Stromal cell of bone marrow (primary cell): ENCODE measurements at places on chromosomes 6 and 20.

DNA sequence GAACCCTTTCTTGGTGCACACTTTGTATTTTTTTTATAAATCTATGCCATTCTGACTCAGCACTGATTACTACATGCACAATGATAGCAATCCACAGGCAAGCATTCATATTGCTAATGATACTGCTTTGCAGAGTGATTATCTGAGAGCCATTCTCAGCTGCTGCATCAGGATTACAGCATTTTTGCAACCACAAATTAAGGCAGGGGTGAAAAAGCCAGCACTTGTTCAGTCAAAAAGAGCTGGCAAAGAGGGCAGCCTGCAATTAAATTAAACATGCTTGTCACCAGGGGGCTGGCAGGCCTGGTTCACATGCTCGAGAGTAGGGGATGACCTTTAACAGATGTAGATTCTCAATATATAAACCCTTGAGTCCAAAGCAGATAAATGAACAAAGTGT, 40.7 kb upstream of the SLC17A4 start:
- DNase-seq: no peak

DNA sequence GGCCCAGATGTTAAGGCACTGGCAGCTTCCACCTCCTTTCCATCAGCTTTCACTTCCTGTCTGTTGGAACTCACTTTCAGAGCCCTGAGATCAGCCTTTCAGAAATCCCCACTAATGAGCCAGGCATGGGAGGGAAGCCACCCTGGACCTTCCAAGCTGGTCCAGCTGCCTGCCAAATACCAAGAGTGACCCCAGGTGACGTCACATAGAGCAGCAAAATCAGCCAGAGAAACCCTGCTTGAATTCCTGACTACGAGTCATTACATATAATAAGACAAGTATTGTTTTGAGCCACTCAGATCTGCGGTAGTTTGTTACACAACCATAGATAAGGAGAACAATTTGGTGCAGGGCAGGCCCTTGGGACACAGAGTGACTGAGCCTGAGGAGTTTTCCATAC, 556.0 kb upstream of the JAG1 start:
- DNase-seq: peak; percentile 85

DNA sequence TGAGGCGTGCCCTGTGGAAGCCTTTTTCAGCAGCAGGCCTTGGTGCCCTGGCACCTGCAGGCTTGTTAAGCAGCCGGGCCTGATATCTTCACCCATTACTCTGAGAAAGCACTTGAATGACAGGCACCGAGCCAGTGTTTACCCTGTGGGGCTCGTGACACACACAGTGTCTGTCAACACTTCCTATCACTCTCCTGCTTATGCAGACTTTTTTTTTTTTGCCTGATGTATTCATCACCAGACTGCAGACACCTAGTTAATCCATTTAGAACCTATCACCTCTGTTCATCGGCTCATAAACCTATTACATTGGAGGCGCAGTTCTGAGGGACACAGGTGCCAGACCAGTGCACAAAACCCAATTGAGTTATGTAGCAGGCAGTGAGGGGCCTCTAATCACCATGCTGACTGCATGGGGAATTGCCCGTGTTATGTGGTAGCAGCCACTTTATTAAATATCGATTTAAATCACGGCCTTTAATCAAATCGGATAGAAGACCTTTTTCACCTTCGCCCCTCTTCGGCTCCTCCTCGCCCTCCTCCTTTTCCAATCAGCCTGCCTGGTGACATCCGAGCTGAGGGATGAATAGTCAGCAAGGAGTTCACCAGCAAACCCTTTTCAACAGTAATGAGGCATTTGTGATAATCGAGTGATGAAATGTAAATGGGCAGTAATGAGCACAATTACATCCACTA, 962.9 kb upstream of the SLC35B3 start:
- DNase-seq: no peak

- no peak for DNase-seq
Measured at GRCh38 chr6:25524542-25524941, 127.5 kb upstream of the SCGN start.

- no peak for DNase-seq
Measured at GRCh38 chr6:36149476-36149875, 19.2 kb downstream of the MAPK13 start.

DNA sequence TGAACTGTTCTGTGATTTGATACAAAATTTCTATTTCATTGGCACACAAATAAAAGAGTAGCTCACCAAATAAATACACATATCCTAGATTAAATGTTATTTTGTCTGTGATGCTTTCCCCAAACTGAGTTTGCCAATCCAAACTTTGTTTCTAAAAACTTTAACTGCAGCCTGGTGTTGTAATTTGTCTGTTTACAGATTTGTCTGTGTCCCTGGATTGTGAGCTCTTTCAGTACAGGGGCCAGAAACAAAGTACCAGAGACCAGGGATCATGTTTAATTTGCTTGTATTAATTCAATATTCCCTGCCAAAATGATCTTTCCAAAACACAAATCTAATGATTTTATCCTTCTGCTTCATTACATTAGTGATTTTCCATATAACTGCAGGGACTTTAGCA, 1044.6 kb upstream of the GJE1 start:
- no peak for DNase-seq

- DNase-seq: no peak
Measured at GRCh38 chr6:8674126-8674525, 238.8 kb upstream of the SLC35B3 start.

DNA sequence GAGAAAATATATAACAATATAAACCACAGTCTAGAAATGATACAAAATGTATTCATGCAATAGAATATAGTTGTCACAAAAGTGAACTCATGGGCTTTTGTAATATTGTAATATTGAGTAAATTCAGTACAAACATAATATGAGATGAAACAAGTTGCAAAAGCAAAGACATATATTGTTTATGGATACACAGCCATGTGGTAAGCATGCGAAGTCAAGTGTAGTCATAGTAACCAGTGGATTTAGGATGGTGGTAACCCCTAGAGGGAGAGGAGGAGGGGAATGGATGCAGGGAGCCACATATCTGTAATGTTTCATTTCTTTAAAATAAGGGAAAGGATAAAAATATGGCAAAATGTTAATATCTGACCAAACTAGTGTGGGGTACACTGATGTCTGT, 47.3 kb downstream of the ARMC2 start:
- DNase-seq: no peak

GRCh38 chr20:47659904-47660601, 125.2 kb downstream of the SULF2 start:
- DNase-seq: no peak

GRCh38 chr6:157213907-157214565, 109.3 kb downstream of the TMEM242 start:
- DNase-seq: no peak

- DNase-seq: no peak
Measured at GRCh38 chr6:132725471-132725870, 11.6 kb upstream of the VNN1 start.

DNA sequence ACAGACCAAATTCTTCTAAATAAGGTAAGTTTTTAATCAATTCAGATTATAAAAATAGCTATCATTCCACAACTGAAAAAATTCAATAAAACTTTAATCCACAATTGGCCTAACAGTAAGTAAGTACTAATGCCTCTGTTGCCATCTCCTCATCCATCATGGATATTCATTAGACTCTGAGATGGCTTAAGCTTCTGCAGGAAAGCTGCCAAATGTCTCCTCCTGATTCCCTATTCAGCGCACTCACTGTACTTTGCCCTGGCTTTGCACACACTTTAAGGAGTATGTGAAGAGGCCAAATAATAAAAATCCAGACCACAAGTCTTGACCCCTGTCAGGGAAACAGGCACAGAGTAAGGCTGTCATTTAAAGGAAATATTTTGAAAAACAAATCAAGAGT, 23.6 kb downstream of the PGM3 start:
- no peak for DNase-seq

DNA sequence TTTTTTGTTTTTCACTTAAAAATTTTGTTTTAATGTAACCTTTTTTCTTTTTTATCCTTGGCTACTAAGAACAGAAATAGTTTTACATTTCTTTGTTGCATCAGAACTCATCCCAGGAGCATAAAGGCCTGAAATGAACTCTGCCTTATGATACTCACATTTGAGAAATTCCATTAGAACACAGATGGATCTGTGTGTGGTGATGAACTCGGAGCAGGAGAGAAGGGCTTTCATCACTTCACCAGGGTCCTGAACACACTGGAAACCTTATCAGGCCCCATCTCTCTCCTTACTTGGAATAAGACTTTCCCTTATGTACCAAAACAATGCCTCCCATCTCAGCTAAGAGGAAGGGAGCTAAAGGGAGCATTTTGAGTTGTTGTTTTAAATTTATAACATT, 139.4 kb downstream of the PHF3 start:
- DNase-seq: peak; percentile 8

DNA sequence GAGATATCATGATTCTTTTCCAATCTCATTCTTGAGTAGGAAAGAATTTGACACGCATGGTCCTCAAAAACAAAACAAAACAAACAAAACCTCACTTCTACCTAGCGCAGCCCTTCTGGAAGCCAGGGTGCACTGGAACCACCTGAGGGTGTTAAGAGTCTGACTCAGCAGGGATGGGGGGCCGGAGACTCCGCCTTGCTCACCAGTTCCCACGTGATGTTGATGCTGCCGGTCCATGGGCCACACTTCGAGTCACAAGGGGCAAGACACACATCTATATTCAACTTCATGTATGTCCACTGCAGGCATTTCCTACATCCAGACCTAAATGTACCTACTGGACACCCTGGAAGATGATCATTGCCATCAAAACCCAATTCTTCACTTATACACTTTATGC, 30.4 kb downstream of the BFSP1 start:
- DNase-seq: no peak

GRCh38 chr6:106170030-106170791, 84.1 kb downstream of the PRDM1 start:
- no peak for DNase-seq

- no peak for DNase-seq
Measured at GRCh38 chr6:81565071-81565470, 187.4 kb downstream of the TENT5A start.

DNA sequence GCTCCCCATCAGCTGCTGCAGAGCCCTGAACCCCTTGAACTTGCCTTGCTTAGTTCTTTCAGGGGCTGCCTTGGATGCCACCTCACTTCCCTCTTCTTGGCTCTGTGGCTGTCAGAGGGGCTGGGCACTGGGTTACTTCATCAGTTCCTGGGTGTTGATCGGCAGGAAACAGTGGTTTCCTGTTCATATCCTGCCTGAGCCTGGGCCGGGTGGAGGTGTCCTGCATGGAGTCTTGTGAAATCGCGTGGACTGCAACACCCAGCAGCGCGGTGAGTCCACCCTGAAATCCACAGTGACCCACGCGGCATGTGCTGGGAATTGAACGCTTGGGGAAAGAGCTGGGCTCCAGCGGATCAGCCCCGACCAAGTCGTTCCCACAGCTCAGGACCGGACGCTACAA, 97.5 kb downstream of the CDH26 start:
- no peak for DNase-seq

- no peak for DNase-seq
Measured at GRCh38 chr6:133961831-133962230, 8.8 kb downstream of the TBPL1 start.

- DNase-seq: no peak
Measured at GRCh38 chr6:144816936-144817335, 531.8 kb downstream of the UTRN start.

GRCh38 chr6:28922821-28923317, 916 bp downstream of the TRIM27 start:
- no peak for DNase-seq

DNA sequence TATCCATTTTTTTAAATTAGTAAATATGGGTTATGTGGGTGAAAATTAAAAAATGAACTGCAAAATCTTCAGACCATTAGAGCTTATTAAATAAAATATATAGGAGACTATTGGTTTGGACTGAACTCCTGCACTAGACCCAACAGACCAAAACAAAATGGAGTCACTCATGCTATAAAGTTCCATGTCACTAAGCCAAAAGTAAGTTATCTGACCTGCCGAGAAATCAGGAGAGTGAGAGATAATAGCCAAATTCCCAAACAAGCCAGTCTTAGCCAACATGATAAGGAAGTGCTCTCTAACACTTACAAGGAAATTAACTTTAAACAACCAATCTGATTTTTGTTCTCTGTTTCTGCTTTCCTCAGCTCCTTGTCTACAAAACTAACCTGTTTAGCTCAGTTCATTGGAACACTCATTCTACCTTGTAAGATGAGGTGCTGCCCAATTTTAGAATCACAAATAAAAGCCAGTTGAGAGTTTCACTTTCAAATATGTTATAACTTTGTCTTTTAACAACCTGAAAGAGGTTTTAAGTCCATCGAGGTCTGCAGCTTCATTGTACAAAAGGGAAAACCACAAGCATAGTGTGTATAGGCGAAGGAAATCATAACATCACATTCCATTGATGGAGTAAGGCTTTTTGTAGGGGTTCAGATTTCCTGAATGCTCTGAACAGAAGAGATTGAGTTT, 220.5 kb downstream of the TENT5A start:
- DNase-seq: no peak

GRCh38 chr20:48478370-48478769, 349.4 kb downstream of the PREX1 start:
- DNase-seq: no peak

DNA sequence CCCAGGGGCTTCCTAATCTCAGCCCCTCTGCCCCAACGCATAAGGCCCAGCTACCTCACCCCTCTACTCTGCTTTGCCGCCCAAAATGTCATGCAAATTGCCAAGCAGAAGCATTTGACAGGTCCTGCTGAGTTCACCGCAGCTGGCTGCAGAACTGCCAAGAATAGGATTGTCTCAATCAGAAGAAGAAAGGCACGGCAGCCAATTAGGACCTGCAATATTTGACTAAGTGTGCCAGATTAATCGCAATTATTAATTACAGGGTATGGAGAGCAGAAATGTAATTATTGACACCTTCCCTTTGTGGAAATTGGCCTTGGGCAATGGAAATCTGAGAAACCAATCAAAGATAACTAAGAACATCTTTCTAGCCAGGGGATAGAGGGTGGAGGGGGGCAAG, 318.6 kb downstream of the LRFN2 start:
- DNase-seq: no peak

GRCh38 chr6:137102050-137102848, 57.5 kb upstream of the IL20RA start:
- no peak for DNase-seq

DNA sequence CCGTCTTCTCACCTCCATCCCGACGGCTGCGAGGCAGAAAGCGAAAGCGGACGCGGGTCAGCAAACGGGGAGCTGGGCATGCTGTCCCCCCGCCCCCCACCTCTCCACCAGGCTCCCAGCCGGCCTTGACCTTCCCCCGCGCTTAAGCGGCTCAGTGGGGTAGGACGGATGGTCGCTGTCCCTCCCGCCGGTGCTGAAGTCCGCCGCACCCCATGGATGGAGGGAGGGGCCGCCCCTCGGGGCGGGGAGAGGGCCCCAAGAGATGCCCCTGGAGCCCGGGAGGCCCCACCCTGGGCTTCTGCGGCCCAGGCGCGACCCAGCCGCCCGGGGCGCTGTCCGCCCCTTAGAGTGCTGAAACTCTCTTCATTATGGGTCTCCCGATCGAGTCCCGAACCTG, at the start of gene KCNB1:
Gene KCNB1, minus strand, starts transcription at position 48 of the 397 bp plus-strand sequence. CDS start 188 bp downstream, outside the sequence.
- DNase-seq: no peak

GRCh38 chr20:63935447-63935846, 20.8 kb downstream of the UCKL1 start:
- DNase-seq: no peak
